ENCODE measurements at places on chromosomes 7 and 10.

GRCh38 chr7:23529262-23529859 is 2.4 kb downstream of the TRA2A start:
- no peak for DNase-seq

DNA sequence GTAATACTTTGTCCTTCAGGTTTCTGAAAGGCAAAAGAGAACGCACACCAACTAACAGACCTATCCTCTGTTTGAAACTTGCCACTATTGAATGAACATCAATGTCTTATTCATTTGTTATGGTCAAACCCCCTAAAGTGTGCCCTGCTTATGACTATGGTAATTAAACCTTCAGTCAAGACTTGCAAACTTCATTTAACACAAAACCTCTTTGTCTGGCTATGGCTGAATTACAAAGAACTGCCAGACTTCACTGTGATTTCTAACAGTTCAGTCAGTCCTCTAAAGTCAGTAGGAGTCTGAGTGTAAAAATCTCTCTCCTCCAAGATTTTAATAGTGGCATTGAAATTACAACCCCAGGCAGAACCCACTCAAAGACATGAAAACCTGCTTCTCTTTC is 702.5 kb upstream of the LRRN3 start:
- DNase-seq = no peak

DNA sequence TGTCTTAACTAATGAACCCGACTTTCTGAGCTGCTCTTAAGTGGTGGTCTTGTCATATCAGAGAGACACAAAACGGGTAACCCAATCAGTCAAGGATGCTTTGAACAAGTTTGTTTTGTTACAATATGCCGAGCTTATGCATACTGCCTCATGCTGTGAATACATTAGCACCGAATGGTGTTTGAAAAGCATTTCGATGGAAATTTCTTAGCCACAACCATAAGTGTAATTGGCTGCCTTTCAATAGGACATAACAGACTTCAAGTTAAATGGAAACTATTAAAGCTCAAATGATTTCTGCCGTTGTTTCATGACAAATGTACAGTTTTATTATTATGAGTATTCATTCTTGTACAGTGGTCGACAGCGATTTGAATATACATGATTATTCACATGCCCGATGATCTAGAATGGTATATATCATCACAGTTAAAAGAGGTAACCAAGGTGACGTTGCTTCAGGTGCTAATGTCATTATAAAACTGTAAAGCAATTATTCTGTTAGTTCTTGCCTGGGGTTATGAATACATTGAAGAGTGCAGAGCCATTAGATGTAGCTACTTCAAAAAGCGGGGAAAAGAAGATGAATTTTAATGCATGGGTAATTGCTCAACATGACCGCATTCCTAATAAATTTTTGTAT is 118.8 kb downstream of the EBF3 start:
- DNase-seq = no peak

- DNase-seq = no peak
Observed at GRCh38 chr7:726854-727103, 280 bp downstream of the DNAAF5 start.

GRCh38 chr10:983971-984655 is 4.1 kb upstream of the GTPBP4 start:
- DNase-seq = no peak

- no peak for DNase-seq
Observed at GRCh38 chr10:126903656-126904360, 1.4 kb upstream of the DOCK1 start.

DNA sequence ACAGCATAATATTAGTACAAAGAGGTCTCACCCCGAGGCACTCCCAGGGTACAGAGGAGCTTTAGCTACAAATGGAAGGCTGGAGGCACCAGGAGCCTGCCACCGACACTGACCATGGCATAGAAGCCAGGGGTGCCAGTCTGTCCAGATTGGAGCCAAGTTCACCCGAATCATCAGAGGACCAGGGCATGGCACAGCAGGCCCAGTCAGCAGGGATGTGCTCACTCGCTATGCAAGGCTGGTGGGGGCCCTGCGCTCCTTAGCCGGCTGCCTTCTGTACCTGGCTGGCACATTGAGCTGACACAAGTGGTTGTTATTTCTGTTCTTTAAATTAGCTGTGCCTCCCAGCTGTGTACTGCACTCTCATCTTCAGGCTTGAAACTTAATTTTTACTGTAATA is 149.3 kb downstream of the TCERG1L start:
- DNase-seq = no peak

- no peak for DNase-seq
Observed at GRCh38 chr7:139702313-139702731, 75.5 kb downstream of the HIPK2 start.

DNA sequence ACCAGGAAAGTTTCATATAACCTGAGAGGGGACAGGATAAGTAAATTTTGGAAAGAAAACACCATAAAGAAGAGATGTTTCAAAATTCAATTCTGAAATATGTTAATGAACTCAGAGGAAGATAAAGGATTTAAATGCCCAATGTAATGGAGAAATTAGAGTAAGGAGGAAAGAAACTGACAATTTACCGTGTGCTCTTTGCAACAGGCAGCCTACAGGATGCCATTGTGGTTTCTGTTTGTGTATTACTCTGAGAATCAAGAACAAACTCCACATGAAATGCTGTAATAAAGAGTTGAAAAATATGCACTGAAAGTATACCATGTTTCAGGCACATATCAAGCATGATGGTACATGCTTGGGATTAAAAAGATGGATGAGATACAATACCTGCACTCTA is 44.8 kb upstream of the GLCCI1 start:
- DNase-seq = no peak

GRCh38 chr7:94272821-94273583 is 121.7 kb upstream of the COL1A2 start:
- no peak for DNase-seq
